ENCODE measurements at places on chromosomes 1 and 21.
A peak's percentile ranks its signal among the peaks of the same experiment; 100 is the strongest.

DNA sequence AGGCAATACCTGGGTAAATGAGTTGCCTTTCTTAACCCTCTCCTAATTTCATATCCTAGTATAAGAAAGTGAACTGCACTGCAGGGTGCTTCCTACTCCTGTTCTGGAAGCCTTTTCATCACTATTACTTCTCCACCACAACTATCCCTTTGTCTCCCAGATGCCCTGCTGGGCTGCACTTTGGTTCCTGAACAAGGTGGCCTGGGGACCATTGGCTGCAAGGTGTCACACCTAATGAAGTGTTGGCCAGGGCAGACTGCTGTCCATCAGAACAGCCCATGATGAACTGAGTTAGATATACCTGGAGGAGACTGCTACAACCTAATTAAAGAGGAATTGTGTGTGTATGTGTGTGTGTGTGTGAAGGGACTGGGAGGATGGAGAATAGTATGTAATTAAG, 1.9 kb upstream of the KLHDC8A start:
- DNase-seq = no peak

GRCh38 chr1:47532921-47533792, 95.3 kb downstream of the FOXD2 start:
- DNase-seq = peak; percentile 80

GRCh38 chr1:168236836-168237611, 11.2 kb downstream of the SFT2D2 start:
- no peak for DNase-seq

- no peak for DNase-seq
Measured at GRCh38 chr1:176102768-176103350, 104.2 kb downstream of the COP1 start.

DNA sequence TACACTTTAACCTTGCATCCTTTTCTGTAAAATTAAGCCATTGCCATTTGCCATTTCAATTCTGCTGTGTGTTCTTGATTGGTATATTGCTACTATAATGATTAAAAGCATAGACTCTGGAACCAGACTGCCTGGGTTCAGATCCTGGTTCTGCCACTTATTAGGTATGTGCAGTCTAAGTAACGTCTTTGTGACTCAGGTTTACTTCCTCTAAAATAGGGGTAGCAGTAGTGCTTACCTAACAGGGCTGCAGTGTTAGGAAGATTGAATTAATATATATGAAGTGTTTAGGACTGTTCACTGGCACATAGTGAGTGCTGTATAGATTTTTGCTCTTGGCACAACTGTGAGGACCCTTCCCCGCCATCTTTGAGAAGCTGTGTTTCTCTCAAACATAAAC, 4.4 kb downstream of the CDC42 start:
- no peak for DNase-seq

- DNase-seq = peak; percentile 83
Measured at GRCh38 chr1:178093951-178094738, at the start of gene RASAL2. Gene RASAL2 (plus strand): TSS chr1:178094104. CDS start chr1:178094493, 389 bp downstream.

DNA sequence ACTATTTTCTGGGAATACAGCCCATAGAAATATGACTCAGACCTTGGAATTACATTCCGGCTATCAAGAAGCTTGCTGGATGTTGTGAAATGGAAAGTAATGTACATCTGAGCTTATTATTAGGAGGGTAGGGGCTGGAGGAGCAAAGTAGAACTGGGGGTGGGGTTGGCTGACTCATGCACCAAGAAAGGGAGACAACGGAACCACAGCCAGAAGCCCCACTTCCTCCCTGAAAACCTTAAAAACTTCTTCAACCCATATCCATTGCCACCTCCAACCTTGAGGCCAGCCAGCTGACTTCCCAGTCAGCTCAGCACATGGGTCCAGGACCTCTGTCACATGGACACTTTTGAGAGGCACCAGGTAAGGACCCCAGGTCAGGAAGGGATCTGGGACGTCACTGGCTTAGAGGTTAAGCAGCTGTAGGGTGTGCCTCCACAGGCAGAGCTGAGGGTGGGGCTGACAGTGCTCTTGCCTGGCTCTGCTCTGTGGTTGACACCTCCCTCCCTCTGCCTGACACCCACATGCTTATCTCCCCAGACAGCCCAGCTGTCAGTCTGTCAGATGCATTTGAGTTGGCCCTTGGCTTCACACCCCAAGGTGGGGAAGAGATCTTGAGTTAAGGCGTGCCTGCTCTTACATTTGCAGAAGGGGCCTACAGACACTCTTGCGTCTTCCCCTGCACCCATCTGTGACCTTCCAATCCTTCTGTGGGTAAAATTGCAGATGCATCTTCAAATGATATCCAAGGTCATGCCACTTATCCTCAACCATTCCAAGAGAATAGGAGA, 5.7 kb upstream of the ZNF683 start:
- no peak for DNase-seq

DNA sequence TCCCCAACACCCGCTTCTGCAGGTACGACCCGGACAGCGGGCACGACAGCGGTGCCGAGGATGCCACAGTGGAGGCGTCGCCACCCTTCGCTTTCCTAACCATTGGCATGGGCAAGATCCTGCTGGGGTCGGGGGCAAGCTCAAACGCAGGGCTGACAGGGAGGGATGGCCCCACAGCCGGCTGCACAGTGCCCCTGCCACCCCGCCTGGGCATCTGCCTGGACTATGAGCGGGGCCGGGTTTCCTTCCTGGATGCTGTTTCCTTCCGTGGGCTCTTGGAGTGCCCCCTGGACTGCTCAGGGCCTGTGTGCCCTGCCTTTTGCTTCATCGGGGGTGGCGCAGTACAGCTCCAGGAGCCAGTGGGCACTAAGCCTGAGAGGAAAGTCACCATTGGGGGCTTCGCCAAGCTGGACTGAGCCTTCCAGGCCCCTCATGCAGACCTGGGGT, 10.1 kb downstream of the TRIM46 start:
- no peak for DNase-seq

GRCh38 chr1:59759156-59759925, 55.4 kb upstream of the HOOK1 start:
- peak; percentile 68 for DNase-seq

DNA sequence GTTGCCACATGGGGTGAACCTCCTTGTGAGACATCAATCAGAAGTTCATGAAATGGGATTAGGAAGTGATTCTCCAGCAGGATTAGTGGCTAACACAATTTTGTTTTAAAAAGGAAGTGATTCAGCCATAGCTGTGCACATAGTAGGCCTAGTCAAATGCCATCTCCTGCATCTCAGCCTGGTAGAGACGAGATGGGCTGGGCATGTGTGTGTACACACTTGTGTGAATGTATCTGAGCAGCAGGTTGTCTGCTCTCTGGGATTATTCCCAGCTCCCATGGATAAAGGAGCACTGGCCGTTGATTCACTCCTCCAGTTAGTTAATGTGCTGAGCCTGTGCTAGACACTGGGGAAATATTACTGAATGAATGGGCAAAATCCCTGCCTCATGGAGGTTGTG, 2.0 kb downstream of the FOXE3 start:
- no peak for DNase-seq

DNA sequence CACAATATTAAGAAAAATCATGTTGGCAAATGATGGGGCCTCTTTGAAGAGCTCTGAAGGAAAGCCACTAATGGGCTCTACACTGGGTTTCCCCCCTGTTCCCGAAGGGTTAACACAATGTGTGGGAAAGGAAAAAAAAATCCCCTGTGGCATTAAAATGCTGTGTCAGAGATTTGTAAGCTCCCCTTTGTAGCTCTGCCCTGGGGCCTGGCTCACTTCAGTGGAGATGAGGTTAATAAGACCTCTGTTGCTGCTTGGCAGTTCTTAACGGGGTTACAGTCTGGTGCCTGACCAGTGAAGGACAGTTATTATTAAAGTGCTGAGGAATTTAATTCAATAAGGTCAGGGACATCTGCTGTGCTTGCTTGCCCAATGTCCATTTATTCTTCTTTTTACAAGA, 129.7 kb upstream of the UBE2U start:
- DNase-seq = no peak

- no peak for DNase-seq
Measured at GRCh38 chr21:44734841-44735240, 23.5 kb upstream of the TSPEAR start.

DNA sequence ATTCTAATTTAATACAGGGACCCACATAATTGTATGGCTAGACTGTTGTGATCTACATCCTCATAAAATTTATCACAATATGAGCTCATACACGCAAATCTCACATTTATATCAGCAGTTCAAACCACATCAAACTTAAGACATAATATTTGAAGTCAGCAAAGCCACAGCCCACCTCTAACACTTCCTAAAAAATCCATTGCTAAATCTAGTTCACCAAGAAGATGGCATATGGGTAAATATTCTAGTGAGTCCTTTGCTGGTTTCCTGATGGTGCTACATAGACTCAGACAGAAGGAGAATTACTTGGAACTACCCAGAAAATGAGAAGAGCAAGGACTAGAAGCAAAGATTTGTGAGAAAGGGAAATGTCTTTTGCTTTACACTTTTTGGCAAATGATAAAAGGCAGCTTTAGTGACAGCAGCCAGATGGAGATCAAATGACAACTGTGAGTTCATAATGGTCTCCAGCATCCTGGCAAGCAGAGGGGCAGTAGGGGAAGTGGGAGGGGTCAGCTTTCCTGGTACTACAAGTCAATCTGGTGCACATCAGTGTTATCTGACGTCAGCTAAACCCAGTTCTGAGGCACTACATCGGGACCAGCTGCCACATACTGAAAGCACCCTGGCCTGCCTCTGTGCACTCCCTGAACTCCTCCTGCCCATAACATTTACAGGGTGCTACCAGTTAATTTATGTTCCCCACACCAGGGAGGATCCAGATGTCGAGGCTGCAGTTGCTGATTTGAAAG, 10.6 kb upstream of the GADD45A start:
- DNase-seq = no peak

DNA sequence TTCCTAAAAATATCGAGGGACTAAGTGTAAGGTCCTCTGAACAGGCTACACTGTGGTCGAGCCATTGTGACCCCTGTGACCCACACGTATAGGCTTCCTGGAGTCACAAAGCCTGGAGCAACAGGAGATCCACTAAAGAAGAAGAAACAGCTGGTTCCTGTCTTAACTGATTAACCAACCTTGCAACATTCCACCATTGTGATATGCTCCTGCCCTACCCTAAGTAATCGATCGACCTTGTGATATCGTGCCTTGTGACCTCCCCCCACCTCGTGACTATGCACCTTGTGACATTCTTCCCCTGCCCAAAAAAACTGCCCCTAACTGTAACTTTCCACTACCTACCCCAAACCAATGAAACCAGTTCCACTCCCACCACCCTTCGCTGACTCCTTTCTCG, 304.6 kb upstream of the FAM78B start:
- no peak for DNase-seq

DNA sequence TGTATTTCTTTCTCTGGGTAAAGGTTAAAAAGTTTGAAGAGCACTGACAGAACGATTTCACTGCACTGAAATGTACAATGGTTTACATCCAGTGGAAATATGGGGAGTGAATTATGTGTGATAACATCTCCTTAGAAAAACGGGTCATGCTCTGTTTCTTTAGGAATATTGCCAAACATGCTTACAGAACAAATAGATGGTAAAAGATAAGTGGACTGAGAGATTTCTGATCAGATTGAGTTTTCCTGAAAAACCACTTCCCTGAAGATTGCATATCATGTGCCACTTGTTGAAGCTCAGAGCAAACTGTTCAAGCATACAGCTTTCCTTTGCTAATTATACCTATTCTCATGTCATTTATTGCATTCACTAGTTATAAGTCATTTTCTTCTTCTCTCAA, 29.9 kb upstream of the DISP1 start:
- no peak for DNase-seq

DNA sequence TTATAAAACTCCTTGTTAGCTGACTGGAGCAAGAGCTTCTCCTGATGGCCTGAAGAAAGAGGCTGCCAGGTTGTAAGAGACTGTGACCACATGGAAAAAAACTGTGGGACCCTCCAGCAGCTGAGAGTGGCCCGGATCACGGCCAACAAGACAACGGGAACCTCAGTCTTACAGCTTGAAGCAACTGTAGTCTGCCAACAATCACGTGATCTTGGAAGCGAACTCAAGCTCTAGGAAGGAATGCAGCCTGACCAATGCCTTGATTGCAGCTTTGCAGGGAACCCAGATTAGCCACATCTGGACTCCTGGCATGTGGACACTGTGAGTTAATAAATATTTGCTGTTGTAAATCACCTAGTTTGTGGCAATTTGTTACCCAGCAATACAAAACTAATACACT, 442.6 kb upstream of the PRMT6 start:
- DNase-seq = no peak

DNA sequence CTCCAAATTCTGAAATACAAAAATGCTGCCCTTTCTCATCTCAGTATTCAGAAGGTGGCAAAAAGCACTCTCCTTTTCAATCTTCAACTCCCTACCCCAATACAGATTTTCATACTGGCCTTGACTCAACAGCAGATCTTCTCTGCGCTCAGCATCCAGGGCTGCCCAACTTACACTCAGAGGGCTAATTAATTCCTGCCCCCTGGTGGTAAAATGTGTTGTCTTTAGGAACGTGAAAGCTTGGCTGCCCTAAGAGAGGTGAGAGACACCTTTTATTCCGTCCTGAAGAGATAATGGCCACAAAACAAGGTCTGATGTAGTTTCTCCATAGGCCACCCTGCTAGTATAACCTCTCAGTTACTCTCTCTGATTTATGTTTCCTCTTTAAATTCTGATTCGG, 25.0 kb downstream of the KRTAP24-1 start:
- peak; percentile 26 for DNase-seq

DNA sequence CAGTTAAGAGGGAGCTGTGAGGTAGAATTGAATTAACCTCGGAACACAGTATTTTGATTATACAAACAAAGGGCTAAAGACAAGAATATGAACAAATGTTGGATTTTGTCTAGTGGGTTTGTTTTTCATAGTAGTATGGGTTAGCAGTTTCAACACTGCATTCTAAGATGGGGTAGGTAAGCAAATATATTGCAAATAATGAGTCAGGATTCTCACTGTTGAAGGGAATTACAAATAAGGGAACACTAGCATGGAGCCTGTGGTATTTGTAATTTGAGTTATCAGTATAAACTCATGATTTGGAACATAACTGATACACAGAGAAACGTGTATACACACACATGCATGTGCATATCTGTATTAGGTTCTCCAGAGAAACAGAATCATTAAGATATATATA, 44.5 kb downstream of the CD55 start:
- no peak for DNase-seq

- DNase-seq = no peak
Measured at GRCh38 chr1:29591601-29592260, 355.4 kb downstream of the PTPRU start.

- DNase-seq = no peak
Measured at GRCh38 chr1:183912265-183912886, 107.5 kb downstream of the RGL1 start.

DNA sequence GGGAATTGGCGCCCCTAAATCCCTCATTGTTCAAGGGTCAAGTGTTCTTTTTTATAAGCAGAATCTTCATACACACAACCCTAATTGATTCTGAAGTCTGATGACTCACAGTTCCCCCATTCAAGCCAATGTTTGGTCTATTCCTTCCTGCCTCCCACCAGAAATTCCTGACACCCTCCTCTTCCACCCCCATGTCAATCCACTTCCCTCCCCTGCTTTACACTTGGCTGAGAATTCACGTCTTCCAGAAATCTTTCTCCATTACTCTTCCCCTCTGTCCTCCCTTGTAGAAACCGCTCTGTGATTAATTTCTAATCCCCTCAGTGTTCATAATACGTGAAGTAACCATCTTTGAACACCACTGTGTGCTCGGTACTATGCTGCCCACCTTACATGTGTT, 76.2 kb upstream of the CD34 start:
- DNase-seq = no peak

GRCh38 chr1:162036163-162036562, 12.5 kb upstream of the OLFML2B start:
- DNase-seq = no peak
